ENCODE measurements at places on chromosomes 6 and 20.

- peak; percentile 40 for DNase-seq
Measured at GRCh38 chr20:63520934-63521601, 503 bp downstream of the PPDPF start.

DNA sequence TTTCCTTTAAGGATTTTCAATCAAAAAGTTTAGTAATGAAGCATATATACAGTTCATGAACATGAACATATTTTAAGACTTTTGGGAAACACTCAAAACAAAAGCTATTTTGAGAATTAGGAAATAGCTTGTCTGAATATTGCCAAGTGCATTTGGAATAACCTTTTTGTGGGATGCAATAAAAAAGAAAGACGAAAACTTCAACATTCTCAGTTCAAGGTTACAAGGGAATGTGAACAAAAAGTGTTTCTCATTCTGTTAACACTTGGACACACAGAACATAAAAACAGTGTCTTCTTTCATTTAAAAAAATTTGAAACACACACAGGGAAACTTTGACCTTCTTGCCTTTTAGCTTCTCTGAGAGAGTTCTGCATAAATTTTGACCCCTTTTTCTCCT, 72.7 kb upstream of the TCF21 start:
- no peak for DNase-seq

DNA sequence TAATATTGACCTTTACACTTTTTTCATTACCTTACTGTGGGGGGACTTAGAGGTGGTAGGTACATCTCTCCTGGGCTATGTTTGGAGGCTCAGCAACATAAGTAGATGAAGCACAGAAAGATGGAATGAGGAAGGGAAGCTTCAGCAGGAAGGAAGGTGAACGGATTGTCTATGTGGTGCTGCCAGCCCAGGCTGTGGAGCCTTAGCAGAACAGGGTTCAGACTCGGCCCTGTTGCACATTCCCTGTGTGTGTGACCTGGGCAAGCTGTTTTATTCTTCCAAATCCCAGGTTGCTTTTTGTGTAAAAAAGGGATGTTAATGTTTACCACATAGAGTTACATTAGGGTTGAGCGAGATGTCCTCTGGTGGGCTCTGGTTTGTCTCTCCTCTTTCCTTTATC, 41.2 kb downstream of the ANKS1A start:
- DNase-seq = no peak

DNA sequence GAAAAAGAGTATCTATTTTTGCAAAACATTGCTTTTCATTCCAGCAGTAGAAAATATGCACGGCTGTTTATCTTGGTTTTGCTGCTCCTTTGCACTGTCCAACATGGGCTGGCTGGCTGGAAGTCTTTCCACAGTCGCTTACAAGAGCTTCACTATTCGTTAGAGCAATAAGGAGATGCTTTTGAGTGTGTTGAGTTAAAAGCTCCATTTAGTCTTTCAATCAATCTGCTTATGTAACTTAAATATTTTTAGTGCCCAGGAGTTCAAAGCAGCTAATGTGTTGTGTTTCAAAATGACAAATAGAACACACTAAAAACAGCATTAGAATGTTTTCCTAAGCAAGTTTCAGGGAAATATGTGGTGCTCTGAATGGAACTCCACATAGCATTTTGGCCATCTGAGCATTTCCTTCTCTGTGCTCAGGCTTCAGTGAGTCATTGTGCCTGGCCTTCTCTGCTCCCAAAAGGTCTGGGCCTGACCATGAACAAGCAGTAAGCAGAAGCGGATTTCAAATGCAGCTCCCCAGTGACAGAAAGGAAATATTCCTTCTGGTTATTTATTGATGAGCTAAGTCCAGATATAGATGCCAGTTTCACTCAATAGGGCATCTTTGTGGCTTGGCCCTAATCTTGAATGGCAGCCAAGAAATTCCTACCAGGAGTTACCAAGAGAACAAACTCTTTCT, 580.3 kb downstream of the TENT5A start:
- no peak for DNase-seq

GRCh38 chr6:10682355-10682988, 11.9 kb downstream of the C6orf52 start:
- DNase-seq = no peak

- DNase-seq = no peak
Measured at GRCh38 chr6:29694637-29695036, 13.7 kb upstream of the ZFP57 start.

GRCh38 chr6:168210239-168211105, 109.1 kb downstream of the DACT2 start:
- DNase-seq = no peak

DNA sequence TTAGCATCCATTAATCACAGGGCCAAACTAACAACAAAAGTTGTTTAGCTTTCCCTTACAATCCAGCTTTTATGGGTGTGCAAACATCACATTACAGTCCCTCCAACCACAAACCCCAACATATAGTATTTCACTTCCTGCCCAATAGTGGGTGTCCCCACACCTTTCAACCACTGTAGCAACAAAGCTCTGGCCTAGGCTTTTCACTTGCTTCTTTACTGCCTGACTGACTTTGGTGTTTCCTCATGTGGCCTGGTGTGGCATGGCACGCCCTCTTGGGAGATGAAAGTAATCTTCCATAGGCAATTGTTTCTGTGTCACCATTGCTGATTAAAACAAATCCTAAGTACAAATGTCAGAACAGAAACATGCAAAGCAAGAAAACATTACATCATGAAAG, 46.3 kb downstream of the MCM8 start:
- DNase-seq = peak; percentile 26

GRCh38 chr6:82365016-82365795, 1.6 kb downstream of the TPBG start:
- DNase-seq = no peak

DNA sequence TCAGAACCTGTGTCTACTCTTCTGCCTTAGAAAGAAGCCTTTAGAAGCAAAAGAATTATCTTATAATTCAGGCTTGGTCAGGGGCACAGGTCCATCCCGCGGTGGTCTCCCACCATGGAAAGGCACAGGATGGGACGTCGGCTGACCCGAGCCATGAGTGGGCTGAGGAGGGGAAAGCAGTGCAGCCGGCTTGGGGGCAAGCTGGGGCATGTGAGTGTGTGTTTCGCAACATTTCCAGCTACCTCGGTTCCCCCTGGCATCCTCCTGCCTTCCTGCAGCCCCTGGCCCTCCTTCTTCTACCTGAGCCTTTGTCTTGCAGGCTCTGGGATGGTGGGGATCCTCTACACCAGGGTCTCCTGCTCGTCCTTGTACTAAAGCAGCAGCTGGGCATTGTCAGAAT, 29.1 kb upstream of the FOXC1 start:
- DNase-seq = no peak

- no peak for DNase-seq
Measured at GRCh38 chr6:108875161-108875555, 26.9 kb downstream of the ARMC2 start.

DNA sequence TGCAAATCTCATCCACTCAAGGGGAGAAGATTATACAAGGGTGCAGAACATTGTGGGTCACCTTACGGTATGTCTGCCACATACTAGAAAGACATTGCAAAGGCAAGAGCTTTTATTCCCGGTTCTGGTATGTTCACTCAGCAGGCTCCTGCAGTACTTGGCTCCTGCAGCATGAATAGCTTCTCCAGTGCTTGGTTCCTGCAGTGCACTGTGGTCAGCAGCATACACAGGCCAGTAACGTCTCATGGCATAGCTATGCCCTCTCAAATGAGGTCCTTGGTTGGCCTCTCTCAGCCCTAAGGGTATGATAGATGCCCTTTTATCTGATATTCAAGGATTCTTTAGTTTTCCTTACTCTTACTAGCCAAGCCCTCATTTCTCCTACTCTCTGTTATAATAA, 12.6 kb downstream of the TCP11 start:
- DNase-seq = no peak
